Renal cortical epithelial cell (primary cell): ENCODE measurements at places on chromosomes 13 and 19. TPM values are rescaled to one million over a fixed set of nuclear protein-coding genes. Genes with fewer than 3 reads are reported as not detected.

ZNF440 gene
- 10.8 and 15.9 TPM in 2 replicates for total RNA-seq

UBA52 gene
- total RNA-seq: 485 and 589 TPM in 2 replicates

ELSPBP1 gene
- not detected in 2 replicates for total RNA-seq

RHPN2 gene
- 46.5 and 92.1 TPM in 2 replicates for total RNA-seq

OR7D2 gene
- total RNA-seq: under 0.01 TPM in 1 of 2 replicates, not detected in the other

TPGS1 gene
- 30.3 and 75.5 TPM in 2 replicates for total RNA-seq

SYCN gene
- not detected in 2 replicates for total RNA-seq

ARRDC2 gene
- total RNA-seq: 14.9 and 18.6 TPM in 2 replicates

TNFRSF19 gene
- total RNA-seq: 22.5 and 30.2 TPM in 2 replicates

SLC46A3 gene
- 8.5 and 22.1 TPM in 2 replicates for total RNA-seq

NLRP4 gene
- total RNA-seq: not detected in 2 replicates

CALR3 gene
- total RNA-seq: not detected in 2 replicates

SLC7A10 gene
- total RNA-seq: not detected in 2 replicates

MICU2 gene
- total RNA-seq: 108 and 140 TPM in 2 replicates

PCDH20 gene
- total RNA-seq: 19.1 and 46.4 TPM in 2 replicates

SULT2A1 gene
- total RNA-seq: not detected in 2 replicates

C19orf81 gene
- 0.40 TPM in 1 of 2 replicates, not detected in the other for total RNA-seq

SLC27A1 gene
- total RNA-seq: 10.1 and 19.4 TPM in 2 replicates
